ENCODE measurements at places on chromosomes 6 and 20.

DNA sequence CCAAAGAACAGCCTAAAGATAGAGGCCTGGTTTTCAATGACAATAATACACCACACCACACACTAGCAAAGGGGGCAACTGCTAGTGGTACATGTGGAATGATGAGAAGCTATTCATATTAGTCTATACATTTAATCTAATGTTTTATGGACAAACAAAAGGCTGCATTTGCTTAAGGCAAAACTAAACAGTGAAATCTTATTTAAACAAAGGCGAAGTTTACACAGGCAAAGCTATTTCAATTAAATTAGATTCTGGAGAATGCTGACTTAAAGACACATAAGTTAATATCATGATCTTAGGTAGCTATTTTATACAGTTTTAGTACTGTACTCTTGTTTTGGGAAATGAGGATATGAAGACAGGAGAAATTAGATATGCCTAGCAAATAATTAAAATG is 53.9 kb upstream of the SIM1 start:
- DNase-seq, result no peak

GRCh38 chr6:123898665-123899064 is 95.0 kb downstream of the NKAIN2 start:
- DNase-seq, result no peak

DNA sequence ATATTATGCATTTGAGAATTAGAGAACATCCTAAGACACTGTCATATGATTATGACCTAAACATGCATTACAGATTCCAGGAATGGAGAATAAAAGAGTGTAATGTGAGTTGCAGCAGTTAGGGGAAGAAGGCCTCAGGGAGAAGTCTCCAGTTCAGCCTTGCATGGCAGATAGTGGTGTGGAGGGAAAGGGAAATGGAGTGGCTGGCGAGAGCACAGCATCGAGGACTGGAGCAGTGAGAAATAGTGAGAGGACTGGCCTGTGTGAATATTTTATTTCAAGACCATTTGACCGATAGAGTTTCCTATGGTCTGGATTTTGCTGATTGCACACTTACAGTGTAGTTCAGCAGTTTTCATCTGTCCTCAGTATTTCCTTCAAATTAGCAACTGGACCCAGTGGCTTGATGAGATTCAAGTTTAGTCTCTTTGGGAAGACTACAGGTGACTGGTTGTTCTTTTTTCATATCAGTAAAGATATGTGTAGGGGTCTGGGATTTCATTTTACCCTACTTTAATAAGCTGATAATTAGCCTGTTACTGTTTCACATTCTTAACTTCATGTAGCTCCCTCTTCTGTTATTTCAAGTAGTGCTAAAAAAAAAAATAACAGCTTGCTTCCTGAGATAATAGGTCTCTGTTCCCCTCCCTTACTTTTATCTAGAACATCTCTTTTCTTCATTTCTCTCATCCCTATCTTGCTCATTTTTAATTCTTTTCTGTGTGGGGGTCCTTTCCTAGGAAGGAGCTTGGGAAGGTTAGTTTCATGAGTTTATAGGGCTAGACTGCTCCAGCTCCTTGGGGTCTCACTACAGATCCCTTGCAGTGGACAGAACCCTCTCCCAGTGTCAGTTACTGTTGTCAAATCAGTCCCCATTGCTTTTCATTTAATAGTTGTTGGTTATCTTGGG is 27.9 kb downstream of the BLTP3A start:
- DNase-seq, result no peak

- DNase-seq, result no peak
Measured at GRCh38 chr6:116393430-116393829, 22.7 kb downstream of the DSE start.

DNA sequence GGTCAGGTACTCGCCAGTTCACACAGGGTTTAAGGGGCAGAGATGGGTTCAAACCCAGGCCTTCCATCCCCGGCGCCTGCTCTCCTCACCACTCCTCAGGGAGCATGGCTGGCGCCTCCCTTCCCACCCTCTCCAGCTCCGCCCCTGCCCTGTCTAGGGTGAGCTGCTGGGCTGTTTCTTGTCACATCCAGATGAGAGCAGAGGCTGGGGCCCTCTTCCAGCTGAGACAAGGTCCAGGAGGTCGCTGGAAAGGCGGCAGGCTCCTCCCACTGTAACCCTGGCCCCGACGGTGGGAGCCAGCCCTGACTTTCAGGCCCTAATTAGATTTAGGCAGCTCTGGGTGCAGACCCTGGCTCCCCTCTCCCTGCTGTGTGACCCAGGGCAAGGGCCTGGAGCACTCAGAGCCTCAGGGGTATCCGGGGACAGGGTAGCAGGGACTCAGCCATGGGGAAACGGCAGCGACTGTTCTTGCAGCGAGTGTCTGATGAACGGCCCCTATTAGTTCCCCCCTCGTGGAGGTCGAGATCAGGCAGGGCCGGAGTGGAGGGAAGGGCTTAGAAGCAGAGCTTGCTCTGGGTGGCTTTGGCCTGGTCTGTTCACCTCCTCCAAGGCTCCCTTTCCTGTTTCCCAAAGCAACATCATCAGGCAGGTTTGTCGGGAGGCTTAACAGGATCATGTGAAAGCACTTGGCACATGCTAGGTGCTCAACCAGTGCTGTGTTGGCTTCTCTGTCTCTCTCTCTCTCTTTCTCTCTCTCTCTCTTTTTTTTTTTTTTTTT is 33.4 kb downstream of the SNAI1 start:
- DNase-seq, result no peak

GRCh38 chr20:49999329-49999728 is 16.5 kb downstream of the SNAI1 start:
- DNase-seq, result no peak

GRCh38 chr6:36984581-36985416 is 1.2 kb downstream of the MTCH1 start:
- no peak for DNase-seq

- DNase-seq, result no peak
Measured at GRCh38 chr20:46151936-46152335, 33.8 kb downstream of the CD40 start.

GRCh38 chr20:939606-940005 is 23.5 kb upstream of the ANGPT4 start:
- no peak for DNase-seq

GRCh38 chr6:134495890-134496248 is 178.0 kb upstream of the SGK1 start:
- DNase-seq, result no peak

GRCh38 chr6:146894624-146895023 is 295.9 kb downstream of the ADGB start:
- no peak for DNase-seq

DNA sequence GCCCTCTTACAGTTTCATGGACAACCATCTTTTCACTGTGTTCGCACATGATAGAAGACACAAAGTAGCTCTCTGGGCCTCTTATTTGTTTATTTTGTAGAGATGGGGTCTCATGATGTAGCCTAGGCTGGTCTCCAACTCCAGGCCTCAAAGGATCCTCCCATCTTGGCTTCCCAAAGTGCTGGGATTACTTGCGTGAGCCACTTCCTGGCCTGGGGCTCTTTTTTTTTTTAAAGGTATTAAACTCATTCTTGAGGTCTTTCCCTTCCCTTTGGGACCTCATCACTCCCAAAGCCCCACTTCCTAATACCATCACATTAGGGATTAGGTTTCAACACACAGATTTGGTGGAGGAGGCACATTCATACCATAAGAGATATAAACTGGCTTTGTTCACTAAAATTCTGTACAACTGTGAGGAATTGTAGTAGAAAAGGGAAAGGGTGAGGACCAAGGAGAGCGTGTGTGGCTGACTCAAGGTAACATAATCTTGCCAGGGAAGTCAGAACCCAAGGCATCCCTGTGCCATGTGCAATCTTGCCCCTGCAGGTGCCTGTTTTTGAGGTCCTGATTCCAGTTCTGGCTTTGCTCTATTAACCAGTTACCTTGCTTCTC is 45.5 kb downstream of the EIF2S2 start:
- no peak for DNase-seq

DNA sequence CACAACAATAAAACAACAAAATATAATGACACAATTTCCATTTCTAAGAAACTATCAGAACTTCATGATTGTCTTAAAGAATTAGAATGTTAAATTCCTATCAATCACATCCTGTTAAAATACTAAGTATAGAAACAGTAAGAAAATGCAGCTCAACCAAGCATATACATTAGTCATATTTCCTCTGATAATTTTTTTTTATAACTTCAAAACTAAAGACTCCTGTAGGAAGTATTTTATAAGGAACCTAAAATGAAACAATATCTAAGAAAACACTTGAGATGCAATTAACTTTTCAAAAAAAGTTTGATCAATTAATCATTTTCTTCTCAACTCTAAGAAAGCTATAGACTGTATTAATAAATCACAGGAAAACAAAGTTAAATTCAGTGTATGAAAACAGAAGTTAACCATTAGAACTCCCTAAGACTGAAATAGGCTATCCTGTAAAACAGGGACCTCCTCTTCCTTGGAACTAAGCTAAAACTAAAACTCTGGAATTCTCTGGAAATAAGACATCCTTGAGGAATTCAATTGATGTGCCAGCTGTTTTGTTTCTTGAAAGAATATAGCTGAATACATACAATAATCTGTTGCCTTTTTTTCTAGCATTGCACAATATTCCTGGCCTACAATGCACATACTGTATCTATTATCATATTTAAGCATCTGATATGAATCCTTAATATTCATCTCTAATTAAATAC is 19.8 kb downstream of the FKBP5 start:
- DNase-seq, result no peak

DNA sequence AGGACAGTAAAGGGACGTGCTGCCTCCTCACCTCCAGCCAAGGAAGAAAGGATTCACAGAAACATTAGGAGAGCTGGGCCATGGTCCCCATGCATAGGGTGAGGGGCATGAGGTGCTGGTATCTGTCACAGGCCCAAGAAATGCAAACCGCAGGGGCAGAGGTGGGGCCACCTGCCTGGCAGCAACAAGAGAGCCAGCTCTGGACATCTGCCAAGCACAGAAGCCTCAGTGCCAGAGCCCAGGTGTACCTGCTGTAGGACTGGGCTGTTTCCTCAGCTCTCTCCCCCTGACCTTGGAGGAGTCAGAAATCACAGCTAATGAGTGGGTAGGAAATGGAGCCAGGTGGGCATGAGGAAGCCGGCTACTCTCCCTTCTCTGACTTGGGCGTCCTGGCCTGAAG is 45.3 kb downstream of the SLC2A12 start:
- no peak for DNase-seq

DNA sequence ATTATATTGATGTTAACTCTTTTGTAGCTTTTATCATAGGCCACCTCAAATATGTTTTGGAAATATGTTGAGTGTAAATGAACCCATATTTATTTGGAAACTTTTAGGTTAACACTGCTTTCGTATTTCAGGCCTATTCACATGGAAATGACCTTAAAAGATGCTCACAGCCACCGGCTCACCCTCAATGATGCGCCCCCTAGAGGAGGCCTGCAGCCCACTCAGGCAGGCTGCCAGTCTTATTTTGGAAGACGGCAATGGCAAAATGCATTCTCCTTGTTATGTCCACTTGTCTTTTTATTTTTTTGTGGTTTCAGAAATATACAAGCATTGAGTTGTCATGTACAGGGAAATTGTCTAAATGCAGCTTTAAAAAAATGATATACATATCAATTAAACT is 869.7 kb downstream of the PHF3 start:
- no peak for DNase-seq

GRCh38 chr6:159446340-159446739 is 246.7 kb downstream of the SOD2 start:
- no peak for DNase-seq

DNA sequence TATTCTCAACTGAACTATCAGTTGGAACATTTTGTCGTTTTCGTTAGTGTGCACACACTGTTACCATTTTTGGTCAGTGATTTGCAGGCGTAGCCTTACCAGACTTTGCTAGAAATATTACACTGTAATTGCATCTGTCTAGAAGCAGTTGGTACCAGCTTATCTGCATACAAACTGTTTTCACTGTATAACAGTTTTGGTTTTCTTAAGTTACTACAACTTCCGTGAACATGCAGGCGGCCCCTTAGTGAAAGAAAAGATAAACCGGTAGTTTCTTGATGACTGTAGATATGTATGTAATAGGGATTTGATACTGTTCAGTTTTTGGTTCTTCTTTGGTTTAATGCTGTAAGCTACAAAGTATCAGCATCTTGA is 1.3 kb downstream of the DSTN start:
- DNase-seq, result no peak

DNA sequence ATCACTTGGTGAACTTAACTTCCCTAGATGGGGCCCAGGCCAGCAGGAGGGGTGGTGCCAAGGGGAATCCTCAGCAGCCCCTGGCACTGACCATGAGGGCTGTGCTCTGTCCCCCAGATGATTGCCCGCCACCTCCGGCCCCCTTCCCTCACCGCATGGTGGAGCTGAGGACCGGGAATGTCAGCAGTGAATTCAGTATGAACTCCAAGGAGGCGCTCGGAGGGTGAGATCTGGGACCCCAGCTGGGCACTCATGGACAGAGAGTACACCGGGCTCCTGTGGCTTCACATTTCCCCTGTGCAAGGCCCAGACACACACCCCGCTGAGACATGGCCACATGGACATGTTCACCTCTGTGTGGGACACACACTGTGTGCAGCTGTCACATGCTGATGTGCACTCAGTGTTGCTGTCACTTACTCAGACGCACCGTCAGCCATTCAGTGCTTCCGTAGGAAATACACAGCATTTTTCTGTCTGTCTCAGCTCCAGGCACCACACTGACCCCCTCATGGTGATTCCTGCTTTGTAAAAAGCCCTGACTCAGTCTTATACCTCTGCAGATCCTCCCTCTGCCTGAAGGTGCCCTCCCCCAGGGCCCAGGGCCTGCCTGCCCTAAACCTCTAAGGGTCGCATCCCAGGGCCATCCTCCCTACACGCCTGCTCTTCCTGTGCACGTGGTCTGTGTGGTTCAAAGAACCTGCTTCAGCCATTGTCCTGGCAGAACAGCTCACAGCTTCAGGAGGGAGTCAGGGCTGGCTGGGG is 4.4 kb downstream of the MYLK2 start:
- no peak for DNase-seq

GRCh38 chr20:61027218-61027617 is 224.8 kb upstream of the CDH4 start:
- DNase-seq, result no peak

DNA sequence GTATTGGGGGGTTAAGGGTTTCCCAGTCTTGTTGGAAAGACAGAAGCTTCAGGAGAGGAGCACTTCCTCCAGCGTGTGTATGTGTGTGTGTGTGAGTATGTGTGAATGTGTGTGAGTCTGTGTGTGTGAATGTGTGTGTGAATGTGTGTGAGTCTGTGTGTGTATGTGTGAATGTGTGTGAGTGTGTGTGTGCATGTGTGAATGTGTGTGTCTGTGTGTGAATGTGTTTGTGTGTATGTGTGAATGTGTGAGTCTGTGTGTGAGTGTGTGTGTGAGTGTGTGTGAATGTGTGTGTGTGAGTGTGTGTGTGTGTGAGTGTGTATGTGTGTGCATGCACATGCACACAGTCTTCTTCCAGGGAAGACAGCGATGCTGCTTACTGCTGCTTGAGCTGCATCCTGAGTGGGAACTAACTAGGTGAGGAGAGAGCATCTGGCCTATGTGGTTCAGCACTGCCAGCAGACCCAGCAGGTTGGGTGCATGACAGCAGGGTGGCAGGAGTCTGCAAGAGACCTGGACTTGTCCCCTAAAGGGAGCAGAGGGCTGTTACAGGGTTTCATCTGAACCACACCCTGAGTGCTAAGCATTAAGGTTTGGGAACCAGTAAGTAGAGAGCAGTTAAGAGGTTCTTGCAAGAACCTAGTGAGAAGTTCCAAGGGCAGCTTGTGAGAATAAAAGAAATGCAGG is 22.7 kb upstream of the CCND3 start:
- DNase-seq, result no peak
